ENCODE measurements at places on chromosomes 2 and 18. TPM values are rescaled to one million over a fixed set of nuclear protein-coding genes. Genes with fewer than 3 reads are reported as not detected.

- no peak for DNase-seq
These were observed 33.1 kb downstream of the SS18 start for GRCh38 chr18:26057344-26057773.

The IL37 gene
- not detected for total RNA-seq

The C2orf72 gene
- total RNA-seq = not detected

DNA sequence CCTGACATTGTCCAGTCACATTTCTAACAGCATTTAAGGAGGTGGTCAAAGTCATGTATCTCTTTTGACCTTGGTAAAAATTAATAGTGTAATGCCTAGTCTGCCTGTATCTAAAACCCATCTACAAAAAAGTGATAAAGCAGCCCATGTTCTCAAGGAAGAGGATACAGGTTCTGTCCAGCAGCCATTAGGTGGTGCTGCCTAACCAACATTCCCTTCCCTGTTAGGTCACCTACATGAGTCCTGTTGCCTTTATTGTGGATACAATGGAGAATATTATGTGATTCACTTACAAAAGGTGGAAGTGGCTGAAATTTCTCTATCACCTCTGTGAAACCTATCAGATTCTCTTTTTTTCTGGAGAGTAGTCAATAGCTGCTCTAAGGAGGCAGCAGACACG lies 52.5 kb downstream of the AQP4 start:
- DNase-seq = peak; percentile 2

The SEPTIN10 gene
- 5.6 TPM for total RNA-seq
